ENCODE measurements at places on chromosomes 16 and 17.
A peak's percentile ranks its signal among the peaks of the same experiment; 100 is the strongest.

GRCh38 chr17:33940769-33941370 is 314.2 kb upstream of the CCL2 start:
- no peak for DNase-seq

- no peak for DNase-seq
Observed at GRCh38 chr17:60989846-60990245, 312.2 kb downstream of the BCAS3 start.

DNA sequence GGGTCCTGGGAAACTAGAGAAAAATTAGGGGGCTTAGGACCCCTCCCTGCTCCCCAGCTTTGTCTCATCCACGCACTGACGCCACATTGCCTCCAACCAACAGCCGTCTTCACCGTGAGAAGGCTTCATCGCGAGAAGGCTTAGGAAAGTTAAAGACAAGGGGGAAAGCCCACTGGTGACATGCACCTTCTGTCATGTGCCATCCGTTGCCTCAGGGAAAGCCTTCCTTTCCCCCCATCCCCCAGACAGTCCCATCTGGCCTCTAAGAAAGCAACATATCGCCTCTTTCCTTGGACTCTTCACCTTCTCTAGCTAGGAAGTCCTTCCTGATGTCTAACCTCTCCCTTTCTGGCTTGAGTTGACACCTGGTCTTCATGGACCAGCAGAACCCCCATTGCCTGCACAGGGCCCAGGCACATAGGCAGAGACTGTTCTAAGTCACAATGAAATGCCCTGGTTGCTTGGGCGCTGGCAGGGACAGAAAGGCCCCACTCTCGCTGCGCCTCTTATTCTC is 2.1 kb downstream of the FOXN1 start:
- DNase-seq: no peak

DNA sequence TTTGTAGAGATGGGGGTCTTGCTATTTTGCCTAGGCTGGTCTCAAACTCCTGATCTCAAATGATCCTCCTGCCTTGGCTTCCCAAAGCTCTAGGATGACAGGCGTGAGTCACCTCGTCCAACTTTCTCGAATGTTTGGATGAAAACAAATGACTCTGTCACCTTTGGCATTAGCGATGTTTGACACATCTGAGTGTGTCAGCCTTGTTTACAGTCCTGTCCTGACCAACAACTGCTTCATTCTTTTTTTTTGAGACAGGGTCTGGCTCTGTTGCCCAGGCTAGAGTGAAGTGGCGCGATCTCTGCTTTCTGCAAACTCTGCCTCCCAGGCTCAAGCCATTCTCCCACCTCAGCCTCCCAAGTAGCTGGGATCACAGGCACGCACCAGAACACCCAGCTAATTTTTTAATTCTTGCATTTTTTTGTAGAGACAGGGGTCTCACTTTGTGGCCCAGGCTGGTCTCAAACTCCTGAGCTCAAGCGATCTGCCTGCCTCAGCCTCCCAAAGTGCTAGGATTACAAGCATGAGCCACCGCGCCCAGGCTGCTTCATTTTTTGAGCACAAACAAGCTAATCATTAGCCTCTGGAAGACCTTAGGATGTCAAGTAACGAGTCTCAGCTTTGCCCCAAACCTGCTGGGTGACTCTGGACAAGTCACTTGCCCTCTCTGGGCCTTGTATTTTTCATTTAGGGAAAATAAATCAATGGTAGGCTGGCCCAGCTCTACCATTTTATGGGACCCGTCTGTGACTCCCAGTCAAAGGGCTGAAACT is 7.4 kb downstream of the MYH11 start:
- no peak for DNase-seq

GRCh38 chr17:17548044-17548443 is 43.5 kb downstream of the PEMT start:
- no peak for DNase-seq

GRCh38 chr17:40501499-40501911 is at the start of gene TNS4:
TNS4 (minus strand) TSS chr17:40501623; CDS start chr17:40496425, 5,198 bp downstream.
- DNase-seq: peak; percentile 90

GRCh38 chr16:9484426-9484825 is 393.0 kb downstream of the HAPSTR1 start:
- DNase-seq: no peak

GRCh38 chr17:79657861-79658810 is 47.3 kb upstream of the RBFOX3 start:
- no peak for DNase-seq

GRCh38 chr17:36661047-36661666 is 59.8 kb downstream of the MRM1 start:
- no peak for DNase-seq

DNA sequence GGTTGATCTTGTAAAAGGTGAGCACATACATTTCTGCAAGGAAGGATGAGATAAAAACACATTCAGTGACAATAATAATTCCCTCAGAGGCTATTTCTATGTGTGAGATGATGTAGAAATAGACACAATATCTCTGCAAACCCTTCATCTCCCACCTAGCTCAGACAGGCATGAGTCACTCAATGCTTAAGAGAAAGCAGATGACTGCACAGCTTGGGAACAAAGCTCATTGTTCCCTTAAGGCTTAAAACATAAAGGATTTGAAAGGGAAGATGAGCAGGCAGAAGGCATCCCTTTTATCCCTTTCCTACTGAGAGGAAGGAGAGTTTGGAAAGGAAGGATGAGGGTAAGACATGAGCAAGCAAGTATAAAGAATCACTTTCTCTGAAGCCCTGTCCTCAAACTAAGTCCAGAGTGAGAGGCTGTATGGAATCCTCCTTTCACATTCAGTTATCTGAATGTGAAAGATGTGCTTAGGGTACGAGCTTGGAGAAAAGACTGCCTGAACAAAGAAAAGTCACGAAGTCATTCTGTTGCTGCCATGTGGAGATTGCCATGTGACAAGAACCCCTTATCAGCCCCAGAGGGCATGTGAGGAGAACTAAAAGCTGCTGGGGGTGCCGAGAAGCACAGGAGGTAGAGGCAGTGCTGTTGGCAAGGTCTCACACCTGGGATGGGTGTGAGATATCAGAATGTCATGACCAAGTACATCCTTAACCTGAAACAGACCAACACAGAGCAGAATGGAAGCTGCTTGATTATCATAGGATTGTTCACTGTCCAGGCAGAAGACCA is 58.2 kb downstream of the CNTNAP4 start:
- no peak for DNase-seq

Data from mucosa of descending colon (tissue), 3 donors.